ENCODE measurements at places on chromosomes 13 and 19.

DNA sequence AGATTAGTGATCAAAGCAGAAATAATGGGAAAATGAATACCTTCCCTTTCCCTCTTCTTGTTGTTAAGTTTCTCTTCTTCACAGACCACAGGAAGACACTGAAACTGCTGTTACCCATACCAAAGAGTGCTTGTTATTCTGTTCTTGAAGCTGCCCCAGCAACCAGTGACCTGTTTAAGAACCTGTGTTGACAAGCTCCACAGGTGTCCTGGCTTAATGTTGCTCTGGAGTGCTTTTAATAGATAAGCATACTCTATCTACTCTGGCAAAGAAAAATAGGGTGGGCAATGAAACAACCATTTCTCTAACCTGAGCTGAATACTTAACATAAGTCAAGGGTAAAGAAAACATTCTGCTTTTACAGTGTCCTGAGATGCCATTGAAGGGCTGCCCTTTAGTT, 506.7 kb upstream of the GPC6 start:
- DNase-seq: no peak

GRCh38 chr13:96294930-96295881, 205.3 kb downstream of the HS6ST3 start:
- no peak for DNase-seq

- DNase-seq: no peak
Observed at GRCh38 chr19:13926010-13926409, 12.2 kb downstream of the PODNL1 start.

- DNase-seq: no peak
Observed at GRCh38 chr13:86095351-86095750, 296.1 kb upstream of the SLITRK6 start.

- no peak for DNase-seq
Observed at GRCh38 chr19:37251308-37252229, 33.6 kb downstream of the ZNF383 start.

DNA sequence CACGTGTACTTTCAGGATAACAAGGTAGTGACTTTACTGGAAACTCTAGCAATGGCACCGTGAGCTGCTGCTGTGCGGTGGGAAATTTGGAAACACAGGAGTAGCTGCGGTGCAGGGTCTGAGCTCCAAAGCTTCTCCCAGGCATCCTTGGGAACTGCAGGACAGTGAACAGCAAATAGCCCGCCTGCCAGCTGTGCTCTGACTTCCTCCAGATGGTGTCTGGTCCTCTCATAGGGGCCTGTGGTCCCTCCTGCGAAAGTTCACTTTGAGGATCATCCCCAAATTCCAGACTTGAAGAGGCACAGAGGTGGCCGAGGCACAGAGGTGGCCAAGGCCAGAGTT, 287.3 kb upstream of the MAB21L1 start:
- no peak for DNase-seq

- DNase-seq: no peak
Observed at GRCh38 chr13:76764916-76765315, 121.3 kb downstream of the KCTD12 start.

DNA sequence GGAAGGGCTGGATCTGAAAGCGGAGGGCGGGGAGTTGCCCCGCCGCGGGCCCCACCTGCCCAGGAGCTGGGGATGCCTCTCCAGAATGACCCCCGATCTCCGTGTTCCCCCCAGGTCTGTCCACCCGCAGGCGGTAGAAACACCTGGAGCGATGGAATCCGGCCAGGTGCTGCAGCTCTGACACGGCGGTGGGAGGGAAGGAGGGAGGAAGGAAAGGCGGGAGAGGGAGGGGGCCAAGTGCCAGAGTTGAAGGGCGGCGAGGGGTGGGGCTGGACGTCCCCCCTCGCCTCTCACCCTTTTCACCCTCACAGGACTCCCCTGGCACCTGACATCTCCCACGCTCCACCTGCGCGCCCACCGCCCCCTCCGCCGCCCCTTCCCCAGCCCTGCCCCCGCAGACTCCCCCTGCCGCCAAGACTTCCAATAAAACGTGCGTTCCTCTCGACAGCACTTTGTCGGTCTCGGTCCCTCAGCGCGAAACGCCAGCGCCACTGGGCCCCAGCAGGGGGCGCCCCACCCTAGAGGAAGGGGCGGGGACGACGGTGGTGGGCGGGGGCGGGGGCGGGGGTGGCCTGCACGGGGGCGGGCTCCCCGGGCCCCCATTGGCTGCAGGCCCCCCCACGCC, 337 bp upstream of the FXYD7 start:
- peak; percentile 44 for DNase-seq

DNA sequence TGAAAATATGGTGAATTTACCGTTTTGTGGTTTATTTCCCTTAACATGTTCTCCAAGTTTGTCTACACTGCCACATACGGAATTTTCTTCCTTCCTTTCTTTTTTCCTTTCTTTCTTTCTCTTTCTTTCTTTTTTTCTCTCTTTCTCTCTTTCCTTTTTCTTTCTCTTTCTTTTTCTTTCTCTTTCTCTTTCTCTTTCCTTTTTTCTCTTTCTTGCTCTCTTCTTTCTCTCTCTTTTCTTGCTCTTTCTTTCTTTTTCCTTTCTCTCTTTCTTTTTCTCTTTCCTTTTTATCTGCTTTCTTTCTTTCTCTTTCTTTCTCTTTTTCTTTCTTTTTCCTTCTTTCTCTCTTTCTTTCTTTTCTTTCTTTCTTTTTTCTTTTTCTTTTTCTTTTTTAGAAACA, 1962.3 kb upstream of the PCDH20 start:
- no peak for DNase-seq

GRCh38 chr13:114339857-114340534, 25.7 kb downstream of the CHAMP1 start:
- DNase-seq: no peak

GRCh38 chr19:35755131-35755549, 1.7 kb downstream of the HSPB6 start:
- no peak for DNase-seq

DNA sequence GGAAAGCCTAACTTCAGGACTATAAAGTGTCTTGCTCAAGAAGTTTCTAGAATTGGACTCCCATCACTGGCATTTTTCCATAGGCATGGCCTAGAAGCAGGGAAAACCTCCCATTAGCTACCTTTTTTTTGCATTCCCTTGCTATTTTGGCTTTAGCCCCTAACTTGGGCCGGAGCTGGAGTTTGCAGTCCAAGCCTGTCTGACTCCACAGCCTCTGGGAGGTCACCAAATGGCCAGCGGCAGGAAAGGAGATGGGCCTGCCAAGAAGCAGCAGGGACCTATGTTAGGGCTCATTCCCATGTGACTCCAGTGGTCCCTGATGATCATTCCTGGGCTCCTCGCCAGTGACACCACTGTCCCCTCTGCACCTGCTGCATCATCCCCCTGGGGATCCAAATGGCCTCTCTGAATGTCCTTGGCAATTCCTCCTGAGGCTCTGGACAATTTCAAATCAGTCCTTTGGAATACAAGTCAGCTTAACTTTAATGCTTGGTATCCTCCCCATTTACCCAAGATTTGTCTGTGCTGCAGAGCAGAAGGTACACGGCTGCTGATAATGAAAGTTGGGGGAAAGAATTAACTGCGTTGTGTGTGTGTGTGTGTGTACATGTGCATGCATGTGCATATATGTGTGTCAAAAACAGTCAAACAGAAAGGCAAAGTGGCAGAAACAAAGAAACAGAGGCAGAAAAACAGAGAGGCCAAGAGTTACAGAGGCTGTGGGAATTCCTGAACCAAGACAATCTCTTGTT, 69.8 kb upstream of the SERP2 start:
- DNase-seq: no peak

GRCh38 chr19:47228937-47229675, 1.9 kb downstream of the BBC3 start:
- no peak for DNase-seq

DNA sequence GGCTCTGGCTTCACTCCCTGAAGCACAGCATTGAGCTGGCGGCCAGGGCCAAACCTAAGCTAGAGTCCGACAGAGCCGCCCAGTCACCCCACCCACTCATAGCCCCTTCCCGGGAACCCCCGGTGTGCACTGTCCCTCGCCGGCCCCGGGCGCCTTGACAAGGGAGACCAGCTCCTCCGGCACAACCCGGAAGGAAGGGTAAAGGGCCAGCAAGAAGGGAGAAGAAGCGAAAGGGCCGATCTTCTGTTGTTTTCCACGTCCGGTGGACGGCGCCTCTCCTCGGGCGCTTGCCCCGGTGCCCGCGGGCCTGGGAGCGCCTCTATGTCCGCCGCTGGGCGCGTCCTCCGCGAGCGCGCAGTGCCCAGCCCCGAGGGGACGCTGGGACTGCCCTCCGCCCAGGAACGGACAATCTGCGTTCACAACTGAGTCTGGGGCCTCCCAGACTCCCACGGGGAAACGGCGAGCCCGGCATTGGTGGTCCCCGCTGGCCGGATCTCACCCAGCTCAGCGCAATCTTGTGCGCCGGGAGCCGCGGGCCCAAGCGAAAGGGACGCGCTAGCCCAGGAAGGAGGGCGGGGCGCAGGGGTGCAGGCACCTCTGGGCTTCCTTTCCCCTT, 172.5 kb upstream of the MIR17HG start:
- DNase-seq: no peak

DNA sequence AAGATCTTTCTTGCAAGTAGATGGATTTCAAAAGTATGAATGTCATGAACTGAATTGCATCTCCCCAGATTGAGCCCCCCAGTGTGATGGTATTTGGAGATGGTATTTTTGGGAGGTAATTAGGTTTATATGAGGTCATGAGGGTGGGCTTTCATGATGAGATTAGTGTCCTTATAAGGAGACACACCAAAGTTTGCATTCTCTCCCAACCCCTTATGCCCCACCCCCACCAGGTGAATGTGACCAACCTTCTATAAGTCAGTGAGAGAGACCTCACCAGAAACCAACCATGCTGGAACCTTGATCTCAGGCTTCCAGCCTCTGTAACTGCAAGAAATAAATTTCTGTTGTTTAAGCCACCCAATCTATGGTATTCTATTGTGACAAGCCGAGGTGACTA, 71.3 kb upstream of the POSTN start:
- DNase-seq: no peak

GRCh38 chr13:104170980-104171555, 1104.9 kb upstream of the SLC10A2 start:
- no peak for DNase-seq

GRCh38 chr13:59568306-59568705, 595.4 kb downstream of the DIAPH3 start:
- DNase-seq: no peak

DNA sequence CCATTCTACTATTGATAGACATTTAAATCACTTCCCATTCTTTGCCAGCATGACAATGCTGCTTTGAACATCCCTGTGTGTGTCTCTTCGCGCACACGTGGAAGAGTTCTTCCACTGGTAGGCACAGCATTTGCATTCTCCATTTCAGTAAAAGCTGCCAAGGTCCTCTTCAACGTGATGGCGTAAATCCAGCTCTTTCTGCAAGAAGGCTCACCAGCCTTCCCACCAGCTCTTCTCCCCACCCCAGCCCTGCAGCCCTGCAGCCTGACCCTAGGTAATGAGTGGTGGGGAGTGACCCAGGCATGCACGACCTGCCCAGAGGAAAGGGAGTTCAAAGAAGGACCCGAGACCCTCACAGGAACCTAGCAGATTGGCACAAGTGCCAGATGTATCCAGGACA, 31.7 kb upstream of the FFAR2 start:
- DNase-seq: no peak

GRCh38 chr13:30477346-30478195, 11.8 kb upstream of the HMGB1 start:
- no peak for DNase-seq

- no peak for DNase-seq
Observed at GRCh38 chr13:110597041-110597689, 18.2 kb upstream of the NAXD start.

- no peak for DNase-seq
Observed at GRCh38 chr19:14015524-14016035, 9.5 kb upstream of the RFX1 start.

- no peak for DNase-seq
Observed at GRCh38 chr13:87783366-87783765, 112.2 kb downstream of the SLITRK5 start.

DNA sequence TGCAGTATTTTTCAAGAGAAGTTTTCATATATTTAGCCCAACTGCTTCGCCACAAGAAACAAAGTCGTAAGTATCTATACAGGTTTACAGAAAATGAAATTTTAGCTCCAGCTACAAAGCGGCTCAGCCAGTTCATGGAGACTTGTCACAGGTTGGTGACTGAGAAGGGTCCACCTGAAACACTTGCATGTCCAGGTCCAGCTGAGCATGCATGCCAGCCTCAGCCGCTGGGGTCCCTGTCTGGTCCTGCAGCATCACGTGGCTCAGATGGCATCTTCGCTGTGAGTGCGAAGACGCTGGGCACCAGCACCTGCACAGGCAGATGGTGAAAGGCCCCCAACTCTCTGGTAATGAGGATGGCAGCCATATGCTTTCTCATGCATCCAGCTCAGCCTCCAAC, 63.8 kb downstream of the SHISA2 start:
- no peak for DNase-seq

- DNase-seq: no peak
Observed at GRCh38 chr13:113995051-113995601, 21.2 kb upstream of the C13orf46 start.

GRCh38 chr13:109868578-109869311, 82.4 kb upstream of the IRS2 start:
- DNase-seq: no peak

- no peak for DNase-seq
Observed at GRCh38 chr13:113275387-113275786, 21.7 kb upstream of the LAMP1 start.

GRCh38 chr13:111336666-111337065, 16.2 kb downstream of the TEX29 start:
- no peak for DNase-seq

DNA sequence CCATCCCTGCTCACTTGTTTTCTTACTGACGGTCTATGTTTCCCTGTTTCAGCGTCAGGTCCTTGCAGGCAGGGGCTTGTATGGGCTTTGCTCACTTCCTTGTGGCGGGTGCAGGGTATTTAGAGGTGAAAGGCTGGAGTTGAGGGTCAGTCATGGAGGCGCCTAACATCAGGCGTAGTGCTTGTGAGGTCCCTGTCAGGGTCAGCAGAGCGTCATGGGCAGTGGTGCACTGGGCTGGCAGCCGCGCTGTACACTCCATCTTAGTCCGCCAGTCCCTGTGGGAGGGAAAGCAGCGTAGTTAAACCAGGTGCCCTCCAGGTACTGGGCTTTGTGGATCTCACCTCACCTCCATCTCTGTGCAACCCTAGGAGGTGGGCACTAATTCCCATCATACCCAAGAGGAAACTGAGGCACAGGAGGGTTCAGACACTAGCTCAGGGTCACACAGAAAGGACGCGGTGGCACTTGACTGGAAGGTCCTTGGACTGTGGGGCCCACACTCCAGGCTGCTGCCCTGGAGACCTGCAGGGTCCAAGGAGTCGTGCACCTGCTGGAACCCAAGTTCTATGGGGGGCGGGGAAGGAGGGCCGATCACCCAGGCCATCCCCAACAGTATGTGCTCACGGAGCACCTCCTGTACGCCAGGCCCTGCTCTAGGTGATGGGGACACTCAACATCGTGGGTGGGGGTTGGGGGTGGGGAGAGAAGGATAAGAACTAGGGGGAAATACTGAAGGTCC, 4.6 kb downstream of the GRAMD1A start:
- DNase-seq: no peak

GRCh38 chr19:6034512-6034911, 56.6 kb upstream of the RANBP3 start:
- DNase-seq: no peak

DNA sequence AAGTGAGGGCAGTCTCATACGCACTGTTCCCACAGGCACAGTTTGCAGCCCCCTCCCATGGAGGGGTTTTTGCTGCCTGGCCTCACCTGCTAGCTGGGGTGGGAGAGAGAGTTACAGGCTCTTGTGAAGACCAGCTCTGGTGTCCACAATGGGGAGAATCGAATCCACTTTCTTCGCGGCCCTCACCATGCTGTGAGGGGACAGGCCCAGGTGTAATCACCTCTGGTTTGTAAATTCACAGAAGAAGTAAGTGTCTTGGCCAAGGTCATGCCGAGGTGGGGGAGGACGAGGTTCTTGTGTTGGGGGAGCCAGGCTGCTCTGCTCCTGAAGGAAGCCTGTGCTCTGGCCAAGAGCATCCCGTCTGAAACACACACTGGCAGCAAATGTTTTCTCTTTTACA, 39.5 kb downstream of the TEX29 start:
- no peak for DNase-seq

All from stimulated activated CD4-positive, alpha-beta T cell treated with anti-CD3 and anti-CD28 coated beads, TNF-alpha, amount 100 ng/mL, for 4 hours (primary cell).